Keratinocyte (primary cell): ENCODE measurements at places on chromosomes 16 and 17. TPM values are rescaled to one million over a fixed set of nuclear protein-coding genes. Genes with fewer than 3 reads are reported as not detected.

The CLDN6 gene
- polyA plus RNA-seq: 0.12 TPM in 1 of 3 replicates, not detected in the others

GRCh38 chr17:78269955-78270381, 38.5 kb downstream of the TMEM235 start:
- DNase-seq: no peak

The KRT9 gene
- 0.85 to 1.6 TPM (median 1.5 TPM) in 3 replicates for polyA plus RNA-seq

The TBX6 gene
- polyA plus RNA-seq: 0.06 to 0.18 TPM (median 0.18 TPM) in 3 replicates

DNA sequence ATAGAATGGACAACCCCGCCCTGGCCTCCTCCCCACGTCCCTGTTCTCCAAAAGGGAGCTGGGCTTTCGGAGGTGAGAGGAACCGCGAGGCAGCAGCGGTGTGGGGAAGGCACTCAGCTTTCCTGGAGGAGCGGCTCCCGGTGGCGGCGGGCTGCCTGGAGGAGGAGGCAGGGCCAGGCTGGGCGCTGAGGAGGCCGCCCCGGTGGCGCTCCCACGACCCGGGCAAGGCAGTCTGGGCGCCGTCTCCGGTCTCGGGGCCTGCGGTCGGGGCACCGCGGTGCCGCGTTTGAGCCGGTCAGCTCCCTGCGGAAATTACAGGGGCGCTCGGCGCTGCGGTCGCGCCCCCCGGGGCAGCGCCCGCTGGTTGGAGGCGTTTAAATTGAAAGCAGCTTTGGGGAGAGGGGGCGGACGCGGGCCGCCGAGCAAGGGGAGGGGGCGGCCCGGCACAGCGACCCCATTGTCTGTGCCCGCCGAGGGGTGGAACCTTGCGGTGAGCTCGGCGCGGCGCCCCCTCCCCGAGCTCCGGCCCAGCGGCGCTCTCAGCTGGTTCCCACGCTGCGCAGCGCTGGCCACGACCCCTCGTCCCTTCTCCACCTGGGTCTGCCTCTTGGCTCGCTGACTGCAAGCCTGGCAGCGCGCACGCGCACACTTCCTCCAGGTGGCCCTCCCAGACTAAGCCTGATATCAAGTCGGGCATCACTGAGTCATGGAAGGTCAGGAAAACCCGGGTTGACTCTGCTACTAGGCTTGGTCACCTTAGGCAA, 58.7 kb upstream of the DLX4 start:
- no peak for DNase-seq

The TLCD2 gene
- 0.75 to 1.1 TPM (median 0.76 TPM) in 3 replicates for polyA plus RNA-seq

DNA sequence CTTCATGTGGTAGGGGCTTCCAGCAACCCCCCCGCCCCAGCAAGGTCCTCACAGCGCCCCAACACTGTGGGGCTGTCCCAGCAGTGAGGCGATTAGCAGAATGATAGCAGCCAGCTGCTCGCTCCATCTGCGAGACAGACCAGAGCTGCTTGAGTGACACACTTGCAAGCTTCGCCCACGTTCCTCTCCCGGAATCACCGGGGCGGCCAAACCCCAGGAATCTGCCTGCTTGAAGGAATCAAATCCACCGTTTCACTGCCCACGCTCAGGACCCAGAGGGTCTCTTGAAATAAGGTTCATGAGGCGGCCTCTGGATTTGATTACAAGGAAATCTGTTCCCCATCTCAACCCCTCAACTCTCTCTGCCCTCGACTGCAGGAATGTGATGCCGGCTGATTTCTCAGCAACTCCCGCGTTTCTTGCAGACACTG, 356.0 kb downstream of the C16orf95 start:
- DNase-seq: no peak

DNA sequence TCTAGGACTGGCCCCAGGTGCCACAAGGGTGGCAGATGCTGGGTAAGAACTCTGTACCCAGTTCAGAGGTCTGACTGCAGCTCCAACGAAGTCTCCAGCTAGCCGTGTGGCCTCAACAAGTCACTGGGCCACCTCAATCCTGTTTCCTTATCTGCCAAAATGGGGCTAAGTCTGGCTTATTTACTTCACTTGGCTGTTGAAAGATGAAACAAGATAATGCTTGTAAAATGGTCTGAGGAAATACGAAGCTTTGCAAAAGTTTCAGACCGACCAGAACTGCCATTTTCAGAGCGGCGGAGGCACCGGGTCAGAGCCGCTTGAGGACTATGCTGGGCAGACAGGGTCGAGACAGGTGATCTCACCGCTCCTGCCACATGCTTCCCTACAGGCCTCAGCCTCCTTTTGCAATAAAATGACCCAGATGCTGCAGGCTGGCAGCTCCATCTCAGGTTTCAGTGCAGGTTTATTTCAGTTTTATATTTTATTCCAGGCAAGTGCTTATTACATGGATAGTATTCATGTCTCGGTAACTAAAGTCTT, 17.2 kb downstream of the MNT start:
- no peak for DNase-seq

The MYH3 gene
- 0.67 to 0.83 TPM (median 0.76 TPM) in 3 replicates for polyA plus RNA-seq

GRCh38 chr17:80254396-80255251, 6.0 kb upstream of the RNF213 start:
- no peak for DNase-seq

DNA sequence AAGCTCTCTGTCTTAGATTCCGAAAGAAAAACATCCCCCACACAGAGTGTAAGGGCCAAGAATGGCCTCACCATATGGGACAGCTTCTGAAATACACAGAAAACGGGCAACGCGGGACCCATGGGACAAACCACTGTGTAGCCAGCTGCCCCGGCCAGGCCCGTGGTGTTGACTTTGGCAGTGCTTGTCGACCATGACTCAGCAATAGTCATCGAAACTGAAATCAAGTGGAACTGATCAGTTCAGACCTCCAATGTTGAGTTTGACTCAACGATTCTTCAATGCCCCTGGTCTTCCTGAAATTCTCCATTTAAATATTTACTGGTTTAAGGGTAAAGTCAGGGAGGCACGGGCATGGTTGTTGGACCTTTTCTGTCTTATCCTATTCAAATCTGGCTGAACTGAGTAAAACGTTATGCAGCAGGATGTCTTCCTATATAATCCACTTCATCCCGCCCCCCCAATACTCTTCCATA, 27.5 kb downstream of the ZFHX3 start:
- no peak for DNase-seq

- no peak for DNase-seq
These were observed 2.6 kb downstream of the CACNA1H start for GRCh38 chr16:1155353-1156054.

DNA sequence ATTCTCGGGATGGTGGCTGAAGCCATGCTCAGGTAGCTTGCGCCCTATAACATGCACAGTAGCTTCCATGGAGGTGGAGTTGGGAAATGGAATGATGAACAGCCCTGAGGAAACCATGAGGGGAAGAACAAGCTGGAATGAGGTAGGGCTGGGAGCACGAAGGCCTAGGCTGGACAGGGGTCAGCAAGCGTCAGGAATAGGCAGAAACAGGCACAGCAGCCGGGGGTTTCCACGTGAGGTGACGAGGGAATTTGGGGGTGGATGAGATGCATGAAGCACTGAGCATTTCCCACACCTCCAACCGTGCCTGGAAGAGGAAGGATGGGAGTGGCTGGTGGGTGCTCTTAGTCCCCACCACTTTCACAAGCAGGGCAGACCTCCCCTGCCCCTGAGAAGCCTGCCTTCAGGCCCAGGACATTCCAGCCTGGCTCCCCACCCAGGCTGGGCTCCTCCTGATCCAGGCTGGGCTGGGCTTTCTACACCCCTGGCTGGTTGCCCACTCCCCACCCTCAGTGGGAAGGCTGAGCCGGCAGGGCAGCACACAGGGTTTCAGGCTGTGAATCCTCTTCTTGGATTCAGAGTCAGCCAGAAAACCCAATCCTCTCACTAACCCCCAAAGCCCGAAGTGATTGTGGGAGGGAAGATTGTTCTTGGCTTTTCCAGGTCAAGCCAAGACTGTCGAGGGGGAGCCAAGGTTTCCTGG, 21.9 kb downstream of the PLEKHG4 start:
- DNase-seq: no peak
